ENCODE measurements at places on chromosomes 6 and 20. TPM values are rescaled to one million over a fixed set of nuclear protein-coding genes. Genes with fewer than 3 reads are reported as not detected.

Gene FAM209B
- total RNA-seq = 0.44 TPM

DNA sequence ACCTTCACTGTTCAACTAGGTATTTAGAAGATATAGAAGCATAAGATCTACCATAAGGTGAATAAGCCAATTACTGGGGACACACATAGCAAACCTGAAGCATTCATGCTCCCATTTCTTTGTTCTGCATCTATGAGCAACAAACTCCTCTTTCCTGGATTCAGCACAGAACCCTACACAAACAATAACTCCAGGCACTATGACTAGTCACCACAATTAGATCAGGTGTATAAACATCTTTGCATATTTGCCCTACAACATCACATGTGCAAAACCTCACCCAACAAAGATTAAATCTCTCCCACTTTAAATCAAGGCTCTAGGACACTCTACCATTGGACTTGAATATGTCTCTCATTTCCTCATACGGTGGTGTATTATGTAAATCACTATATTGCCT is 652.3 kb downstream of the EPHA7 start:
- DNase-seq = no peak

Gene TREM2
- total RNA-seq = not detected

DNA sequence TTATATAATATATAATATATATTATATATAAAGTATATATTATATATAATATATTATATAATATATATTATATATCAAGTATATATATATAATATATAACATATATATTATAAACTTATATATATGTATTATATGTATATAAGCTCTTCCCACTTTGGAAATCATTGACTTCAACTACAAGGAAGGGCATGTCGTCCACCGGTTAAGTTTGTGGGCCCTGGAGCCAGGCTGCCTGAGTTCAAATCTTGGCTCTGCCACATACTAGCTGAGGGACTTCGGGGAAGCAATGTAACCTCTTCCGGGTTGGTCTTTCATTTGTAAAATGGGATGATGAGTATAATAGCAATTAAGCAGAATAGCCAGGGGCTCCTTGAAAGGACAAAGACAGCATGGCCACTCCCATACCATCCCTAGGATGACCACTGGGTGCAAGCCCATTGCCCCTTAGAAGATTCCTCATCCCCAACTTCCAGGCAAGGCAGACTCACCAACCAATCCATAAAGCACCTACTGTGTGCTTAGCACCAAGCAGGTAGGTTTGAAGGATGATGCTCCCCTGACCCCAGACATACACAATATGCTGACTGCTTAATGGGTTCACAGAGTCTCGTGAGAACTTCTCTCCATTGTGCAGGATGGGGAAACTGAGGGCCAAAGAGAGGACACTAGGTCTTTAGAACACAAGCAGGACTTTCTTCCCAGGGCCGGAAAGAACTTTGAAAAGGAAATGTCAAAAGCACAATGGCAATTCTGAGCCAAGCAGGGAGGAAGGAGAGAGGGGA is 163.2 kb downstream of the MRPL14 start:
- no peak for DNase-seq

DNA sequence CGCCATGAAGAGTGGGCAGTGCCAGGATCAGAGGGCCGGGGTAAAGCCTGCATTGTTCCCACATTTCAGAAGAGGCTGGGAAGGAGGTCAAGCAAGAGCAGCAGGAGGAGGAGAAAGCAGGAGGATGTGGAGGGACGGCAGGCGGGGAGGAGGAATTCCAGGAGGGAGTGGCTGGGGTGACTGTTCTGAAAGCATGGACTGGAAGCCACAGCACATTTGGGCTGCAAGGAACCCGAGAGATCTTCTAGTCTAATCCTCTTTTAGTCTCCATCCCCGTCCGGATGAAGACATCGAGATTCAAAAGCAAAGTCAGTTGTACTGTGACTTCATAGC is 76.9 kb downstream of the FAM50B start:
- DNase-seq = no peak

DNA sequence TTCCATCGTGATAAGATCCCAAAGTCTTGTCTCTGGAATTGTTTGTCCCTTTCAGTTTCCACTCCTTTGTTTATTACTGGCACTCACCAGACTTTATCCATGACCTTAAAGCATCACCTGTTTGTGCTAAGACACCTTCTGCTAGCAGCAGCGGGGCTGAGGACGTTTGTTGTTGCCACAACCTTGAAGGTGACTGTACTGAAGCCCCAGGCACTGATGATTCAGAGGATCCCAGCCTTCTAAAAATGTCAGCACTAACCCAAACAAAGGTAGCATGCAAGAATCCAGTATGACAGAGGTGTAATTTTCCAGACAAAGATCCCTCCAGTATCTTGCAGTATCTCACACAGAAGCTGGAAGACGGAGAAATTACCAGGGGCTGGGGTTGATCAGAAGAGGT is 28.9 kb upstream of the SMIM8 start:
- no peak for DNase-seq

DNA sequence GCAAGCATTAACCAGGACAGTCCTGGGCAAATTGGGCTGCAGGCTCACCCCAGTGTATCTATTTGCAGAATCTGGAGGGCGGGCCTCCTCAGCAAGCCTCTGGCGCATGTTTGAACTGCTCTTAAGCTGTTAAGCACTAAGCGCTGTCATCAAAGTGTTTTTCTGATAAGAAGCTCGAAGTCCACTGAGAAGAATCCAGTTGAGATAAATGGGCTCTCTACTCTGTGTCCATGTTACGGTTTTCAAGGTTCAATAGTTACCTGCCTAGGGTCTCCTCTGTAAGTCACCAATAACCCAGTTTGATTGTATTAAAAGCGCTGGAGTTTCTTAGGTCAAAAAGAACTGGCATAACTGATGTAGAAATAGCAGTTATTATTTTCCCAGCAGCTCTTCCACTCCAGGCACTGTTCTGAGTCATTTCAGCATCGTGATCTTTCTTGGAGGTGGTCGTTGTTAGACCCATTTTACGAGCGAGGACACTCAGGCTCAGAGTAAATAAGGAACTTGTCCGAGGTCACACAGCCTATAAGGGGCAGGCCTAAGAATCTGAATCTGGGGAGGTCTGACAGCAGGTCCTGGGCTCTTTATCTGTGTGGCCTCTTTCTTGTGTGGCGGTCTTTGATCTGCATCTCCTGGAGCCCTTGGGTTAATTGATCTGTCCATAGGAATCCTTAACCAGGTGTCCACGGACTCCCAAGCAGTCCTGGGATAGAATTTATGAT is 207.4 kb upstream of the ZNF217 start:
- no peak for DNase-seq

- no peak for DNase-seq
These were observed 91.2 kb downstream of the RALGAPA2 start for GRCh38 chr20:20621195-20621594.

- no peak for DNase-seq
These were observed 172.6 kb downstream of the BMP2 start for GRCh38 chr20:6940048-6940447.

Gene CLVS2
- total RNA-seq = not detected

GRCh38 chr6:89489078-89489477 is 56.1 kb downstream of the ANKRD6 start:
- no peak for DNase-seq

DNA sequence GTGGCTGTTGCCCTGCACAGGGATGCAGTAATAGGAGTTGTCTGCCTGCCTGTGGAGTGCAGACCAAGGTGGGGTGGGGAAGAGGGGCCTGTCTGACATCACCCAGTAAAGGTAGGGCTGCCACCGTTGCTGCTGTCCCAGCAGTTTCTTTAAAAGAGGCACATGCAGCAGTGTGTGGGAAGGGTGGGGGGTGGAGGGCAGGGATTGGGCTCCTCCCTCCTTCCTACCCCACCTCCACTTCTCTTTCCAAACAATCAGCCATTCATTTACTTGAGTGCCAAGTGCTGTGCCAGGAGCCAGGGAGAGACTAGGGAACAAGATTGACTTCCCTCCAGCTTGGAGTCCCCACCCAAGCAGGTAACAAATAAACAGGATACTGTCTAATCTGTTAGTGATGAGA is 66.8 kb upstream of the MYL9 start:
- no peak for DNase-seq

- no peak for DNase-seq
These were observed 74.0 kb upstream of the FRMD1 start for GRCh38 chr6:168152980-168153379.

Gene UBE2C
- total RNA-seq = 133 TPM

DNA sequence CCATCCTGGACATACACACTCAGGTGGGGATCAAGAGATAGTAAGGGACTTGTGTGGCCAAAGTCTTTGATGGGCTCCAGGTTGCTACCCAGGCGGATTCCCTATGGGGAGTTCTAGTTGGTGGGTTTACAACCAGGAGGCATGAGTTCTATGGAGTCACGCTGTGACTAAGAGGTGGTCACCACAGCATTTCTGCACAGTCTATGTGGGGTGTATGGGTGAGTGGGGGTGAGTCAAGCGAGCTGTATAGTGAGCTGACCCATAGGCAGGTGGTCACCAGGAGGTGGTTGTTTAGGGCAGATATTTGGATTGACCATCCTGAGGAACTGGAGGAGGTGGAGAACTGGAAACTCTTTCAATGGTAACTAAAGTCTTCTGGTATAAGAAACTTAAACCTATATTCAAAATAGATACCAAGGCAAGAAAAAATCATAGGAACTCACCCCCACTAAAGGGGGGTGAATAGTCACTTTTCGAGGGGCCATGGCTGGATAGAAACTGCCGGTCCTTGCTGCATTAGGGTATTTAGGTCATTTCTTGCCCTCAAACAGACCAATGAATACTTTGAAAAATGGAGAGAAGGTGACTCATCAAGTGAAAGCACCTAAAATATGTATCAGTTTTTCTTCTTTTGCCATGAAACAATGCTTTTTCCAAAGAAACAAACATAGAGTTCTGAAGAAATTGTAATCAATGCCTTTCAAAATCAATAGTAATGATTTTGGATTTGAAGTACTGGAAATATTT is 84.3 kb upstream of the NRN1 start:
- no peak for DNase-seq

- no peak for DNase-seq
These were observed 330.8 kb downstream of the TAF4 start for GRCh38 chr20:61734733-61735502.
